ENCODE measurements at places on chromosomes 2 and 18.
A peak's percentile ranks its signal among the peaks of the same experiment; 100 is the strongest.

GRCh38 chr2:182951948-182952663, 85.7 kb upstream of the FRZB start:
- no peak for DNase-seq

- no peak for DNase-seq
Observed at GRCh38 chr2:234110219-234110618, 59.7 kb downstream of the SPP2 start.

- peak; percentile 60 for DNase-seq
Observed at GRCh38 chr2:132670496-132671150, 618 bp upstream of the LYPD1 start.

GRCh38 chr2:134312482-134312881, 58.6 kb downstream of the MGAT5 start:
- DNase-seq: no peak

- no peak for DNase-seq
Observed at GRCh38 chr2:74984947-74985637, 26.6 kb downstream of the POLE4 start.

GRCh38 chr2:56687169-56687568, 503.4 kb downstream of the CCDC85A start:
- DNase-seq: no peak

DNA sequence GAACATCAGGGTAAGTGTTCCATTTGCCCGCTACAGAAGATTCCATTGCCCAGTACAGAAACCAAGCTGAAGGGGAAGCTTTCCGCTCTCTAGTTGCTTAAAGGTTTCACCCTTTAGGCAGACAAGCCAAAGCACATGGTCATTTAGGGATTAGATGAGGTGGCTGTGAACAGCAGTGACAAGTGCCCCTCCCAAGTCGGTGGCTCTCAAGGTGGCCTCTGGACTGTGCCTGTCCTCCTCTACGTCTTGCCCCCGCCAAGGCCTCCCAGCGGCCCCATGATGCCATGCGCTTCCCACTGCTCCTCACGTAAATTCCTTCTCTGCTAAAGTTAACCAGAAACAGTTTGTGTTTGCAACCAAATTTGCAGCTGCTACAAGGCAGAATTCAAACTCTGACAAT, 24.2 kb upstream of the PTPN4 start:
- no peak for DNase-seq

GRCh38 chr2:63819765-63820717, 21.7 kb upstream of the UGP2 start:
- DNase-seq: no peak

DNA sequence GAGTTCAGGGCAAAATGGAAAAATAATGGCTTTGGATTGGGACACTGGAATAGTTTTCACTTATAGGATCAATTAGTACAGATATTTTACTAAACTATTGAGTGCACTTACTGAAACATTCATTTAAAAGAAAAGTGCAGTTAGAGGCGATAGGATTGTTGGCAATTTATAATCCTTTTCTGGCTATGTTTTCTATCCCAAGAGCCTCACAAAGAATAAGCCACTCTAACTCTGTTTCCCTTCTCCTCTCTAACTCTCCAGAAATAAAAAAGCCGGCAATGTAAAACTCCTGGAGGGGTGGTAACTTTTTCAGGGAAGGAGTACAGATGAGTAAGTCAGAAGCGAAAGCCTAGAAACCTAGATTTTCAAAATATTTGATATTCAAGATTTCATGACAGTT, 91.3 kb downstream of the EPHA4 start:
- no peak for DNase-seq

DNA sequence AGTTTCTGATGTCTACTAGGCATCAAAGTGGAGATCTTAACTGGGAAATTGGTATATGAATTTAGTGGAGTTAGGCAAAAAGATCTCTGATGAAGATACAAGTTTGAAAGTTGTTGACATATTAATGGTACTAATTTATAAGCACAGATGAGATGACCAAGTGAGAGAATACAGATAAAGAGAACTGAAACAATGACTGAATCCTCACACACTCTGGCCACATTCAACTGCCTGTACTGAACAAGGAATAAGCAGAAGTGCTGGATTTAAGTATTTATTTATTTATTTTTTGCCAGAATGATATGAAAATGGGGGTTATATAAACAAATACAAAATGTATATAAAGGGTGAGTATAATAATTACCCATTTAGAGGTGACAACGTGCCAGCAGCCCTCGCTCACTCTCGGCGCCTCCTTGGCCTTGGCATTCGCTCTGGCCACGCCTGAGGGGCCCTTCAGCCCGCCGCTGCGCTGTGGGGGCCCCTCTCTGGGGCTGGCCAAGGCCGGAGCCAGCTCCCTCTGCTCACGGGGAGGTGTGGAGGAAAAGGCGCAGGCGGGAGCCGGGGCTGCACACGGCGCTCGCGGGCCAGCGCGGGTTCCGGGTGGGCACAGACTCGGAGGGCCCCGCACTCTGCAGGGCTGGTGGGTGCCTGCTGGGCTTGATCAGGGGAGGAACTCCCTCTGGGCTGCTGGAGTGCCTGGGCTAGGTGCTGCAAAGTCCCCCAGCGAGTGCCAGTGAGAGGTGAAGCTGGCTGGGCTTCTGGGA, 1363.9 kb upstream of the CRIM1 start:
- DNase-seq: no peak

- no peak for DNase-seq
Observed at GRCh38 chr18:48569915-48570264, 31.1 kb downstream of the CTIF start.

- no peak for DNase-seq
Observed at GRCh38 chr18:13054336-13054735, 63.2 kb downstream of the CEP192 start.

Measured in ACHN (cell line).